H54 (cell line): ENCODE measurements at places on chromosomes 13 and 19.
A peak's percentile ranks its signal among the peaks of the same experiment; 100 is the strongest.

DNA sequence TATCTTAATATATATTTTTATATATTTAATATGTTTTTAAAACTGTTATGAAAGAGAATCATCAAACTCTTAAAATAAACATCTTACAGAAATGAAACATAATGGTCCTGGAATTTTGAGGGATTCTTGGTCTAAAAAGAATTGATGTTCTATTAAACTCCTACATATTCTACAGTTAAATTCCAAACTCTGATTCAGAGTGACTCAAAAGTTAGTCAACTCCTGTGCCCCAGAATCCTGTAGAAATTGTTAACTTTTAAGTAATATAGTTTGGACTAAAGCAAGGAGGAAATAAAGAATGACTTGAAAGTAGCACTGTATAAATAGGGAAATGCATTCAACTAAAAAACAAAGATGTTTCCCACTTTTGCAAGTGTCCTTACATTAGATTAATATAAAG is 47.7 kb downstream of the FNDC3A start:
- no peak for DNase-seq

- no peak for DNase-seq
Measured at GRCh38 chr19:12936582-12936981, 1.8 kb upstream of the CALR start.

DNA sequence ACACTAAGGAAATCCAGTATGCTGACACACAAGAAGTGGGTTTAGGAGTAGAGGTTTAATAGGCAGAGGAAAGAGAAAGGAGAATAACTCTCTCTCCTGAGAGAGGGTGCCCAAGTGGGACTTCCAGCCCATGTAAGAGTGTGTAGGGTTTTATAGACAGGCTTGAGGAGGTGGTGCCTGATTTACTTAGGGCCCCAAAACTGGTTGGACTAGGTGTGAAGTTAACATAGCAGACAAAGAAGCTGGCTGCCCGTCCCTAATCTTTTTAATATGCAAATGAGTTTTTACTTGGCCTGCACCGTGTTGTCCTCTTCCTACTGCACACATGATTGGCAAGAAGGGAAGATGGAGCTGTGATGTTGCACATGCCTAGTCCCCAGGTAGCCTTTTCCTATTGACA is 752.5 kb upstream of the SLITRK5 start:
- no peak for DNase-seq

DNA sequence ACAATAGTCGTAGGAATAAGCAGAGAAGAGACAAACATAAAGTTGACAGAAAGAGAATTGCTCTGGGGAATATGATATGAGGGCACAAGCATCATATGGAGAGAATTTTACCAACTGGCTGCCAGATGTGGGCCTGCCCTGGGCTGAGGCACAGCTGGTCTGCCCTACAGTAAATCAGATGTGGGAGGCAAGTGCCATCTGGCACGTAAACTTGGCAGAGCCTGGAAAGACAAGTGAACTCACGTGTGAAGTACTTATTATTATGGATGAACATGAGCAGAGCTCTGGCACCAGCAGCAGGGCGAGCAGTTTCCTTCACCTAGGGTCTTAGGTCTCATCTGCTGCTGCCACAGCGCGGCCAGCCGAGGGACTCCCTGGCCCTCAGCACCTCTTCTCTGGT is 20.6 kb downstream of the PCDH8 start:
- no peak for DNase-seq

DNA sequence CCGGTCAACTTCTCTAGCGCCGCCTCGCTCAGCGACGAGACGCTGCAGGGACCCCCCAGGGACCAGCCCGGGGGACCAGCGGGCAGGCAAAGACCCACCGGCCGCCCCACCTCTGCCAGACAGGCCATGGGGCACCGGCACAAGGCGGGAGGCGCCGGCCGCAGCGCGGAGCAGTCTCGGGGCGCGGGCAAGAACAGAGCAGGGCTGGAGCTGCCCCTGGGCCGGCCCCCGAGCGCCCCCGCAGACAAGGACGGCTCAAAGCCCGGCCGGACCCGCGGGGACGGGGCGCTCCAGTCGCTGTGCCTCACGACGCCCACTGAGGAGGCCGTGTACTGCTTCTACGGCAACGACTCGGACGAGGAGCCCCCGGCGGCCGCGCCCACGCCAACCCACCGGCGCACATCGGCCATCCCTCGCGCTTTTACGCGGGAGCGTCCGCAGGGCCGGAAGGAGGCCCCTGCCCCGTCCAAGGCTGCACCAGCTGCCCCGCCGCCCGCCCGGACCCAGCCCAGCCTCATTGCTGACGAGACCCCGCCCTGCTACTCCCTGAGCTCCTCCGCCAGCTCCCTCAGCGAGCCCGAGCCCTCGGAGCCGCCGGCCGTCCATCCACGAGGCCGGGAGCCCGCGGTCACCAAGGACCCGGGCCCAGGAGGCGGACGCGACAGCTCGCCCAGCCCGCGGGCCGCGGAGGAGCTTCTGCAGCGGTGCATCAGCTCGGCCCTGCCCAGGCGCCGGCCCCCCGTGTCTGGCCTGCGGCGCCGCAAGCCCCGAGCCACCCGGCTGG is 11.3 kb downstream of the C19orf25 start:
- no peak for DNase-seq

- no peak for DNase-seq
Measured at GRCh38 chr19:1839658-1840540, 8.4 kb downstream of the REXO1 start.

- DNase-seq, result no peak
Measured at GRCh38 chr19:2303211-2303798, 4.6 kb downstream of the LINGO3 start.

GRCh38 chr19:36528921-36529518 is 949 bp upstream of the ZNF260 start:
- DNase-seq, result no peak

- DNase-seq, result no peak
Measured at GRCh38 chr13:50366488-50367174, 351.4 kb downstream of the KCNRG start.

DNA sequence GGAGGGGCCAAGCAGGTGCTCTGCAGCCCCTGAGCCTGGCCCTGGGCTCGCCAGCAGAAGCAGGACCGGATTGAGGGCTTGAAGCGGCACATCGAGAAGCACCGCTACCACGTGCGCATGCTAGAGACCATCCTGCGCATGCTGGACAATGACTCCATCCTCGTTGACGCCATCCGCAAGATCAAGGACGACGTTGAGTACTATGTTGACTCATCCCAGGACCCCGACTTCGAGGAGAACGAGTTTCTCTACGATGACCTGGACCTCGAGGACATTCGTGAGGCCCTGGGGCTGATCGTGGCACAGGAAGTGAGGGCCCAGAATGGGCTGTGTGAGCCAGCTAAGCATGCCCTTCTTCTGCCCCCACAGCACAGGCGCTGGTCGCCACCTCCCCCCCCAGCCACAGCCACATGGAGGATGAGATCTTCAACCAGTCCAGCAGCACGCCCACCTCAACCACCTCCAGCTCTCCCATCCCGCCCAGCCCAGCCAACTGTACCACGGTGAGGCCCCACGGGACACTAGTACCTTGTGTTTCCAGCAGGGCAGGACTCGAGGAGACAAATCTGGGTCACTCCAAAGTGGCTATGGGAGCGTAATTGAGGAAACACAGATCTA is 8.1 kb downstream of the CNOT3 start:
- no peak for DNase-seq

DNA sequence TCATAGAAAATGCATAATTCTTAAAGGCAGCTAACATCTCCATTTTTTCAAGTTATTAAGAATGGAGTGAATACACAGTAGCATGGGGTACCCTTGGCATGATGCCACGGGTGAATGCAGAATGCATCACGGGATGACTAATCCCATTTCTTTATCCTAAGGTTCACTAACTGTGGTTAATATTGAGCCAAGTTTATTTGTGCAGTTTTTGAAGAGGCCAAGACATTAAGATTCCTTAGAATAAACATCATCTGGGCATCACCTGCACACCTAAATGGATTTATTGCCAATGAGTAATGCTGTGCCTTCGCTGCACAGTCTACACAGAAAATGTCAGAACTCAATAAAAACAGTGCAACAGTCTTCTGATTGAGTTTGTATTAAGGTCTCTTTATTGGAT is 333.1 kb downstream of the GPC6 start:
- DNase-seq, result peak; percentile 33

DNA sequence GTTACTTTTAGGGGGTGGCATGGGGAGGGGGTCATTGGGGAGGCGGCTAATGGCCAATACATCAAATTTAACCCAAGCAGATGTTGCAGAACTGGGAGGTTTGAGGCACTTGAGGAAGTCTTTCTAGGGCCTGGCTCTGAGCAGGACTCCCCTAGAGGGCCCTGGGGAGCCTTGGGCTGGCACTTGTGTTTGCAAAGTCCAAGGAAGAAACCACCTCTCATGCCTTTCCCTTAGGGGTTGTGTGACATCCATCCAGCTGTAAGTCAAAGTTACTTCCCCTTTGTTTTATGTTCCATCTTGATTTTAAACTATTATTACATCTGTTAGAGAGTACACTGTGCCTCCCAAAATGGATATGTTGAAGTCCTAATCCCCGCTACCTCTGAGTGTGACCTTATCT is 159.9 kb downstream of the KATNAL1 start:
- no peak for DNase-seq
